Prostate gland (tissue), 2 donors: ENCODE measurements at places on chromosomes 1 and 21. TPM values are rescaled to one million over a fixed set of nuclear protein-coding genes. Genes with fewer than 3 reads are reported as not detected.

The TDRD5 gene
- 7.6 TPM for total RNA-seq

The LHX4 gene
- total RNA-seq, result not detected

The ATP1A2 gene
- 14.8 TPM for total RNA-seq

The TAS1R1 gene
- total RNA-seq, result 1.5 TPM

The NAXE gene
- 188 TPM for total RNA-seq

The SH2D5 gene
- 2.2 TPM for total RNA-seq

The PLA2G2C gene
- not detected for total RNA-seq

The RIMKLA gene
- total RNA-seq, result 1.4 TPM

The AGT gene
- 12.0 TPM for total RNA-seq

The SLAMF9 gene
- total RNA-seq, result not detected

The SAMD13 gene
- total RNA-seq, result 3.1 TPM

The PKP1 gene
- total RNA-seq, result 82.9 TPM

The FAM78B gene
- total RNA-seq, result 3.7 TPM

The RGS1 gene
- total RNA-seq, result 57.3 TPM
